CMK (cell line): ENCODE measurements at places on chromosomes 12 and 14.

DNA sequence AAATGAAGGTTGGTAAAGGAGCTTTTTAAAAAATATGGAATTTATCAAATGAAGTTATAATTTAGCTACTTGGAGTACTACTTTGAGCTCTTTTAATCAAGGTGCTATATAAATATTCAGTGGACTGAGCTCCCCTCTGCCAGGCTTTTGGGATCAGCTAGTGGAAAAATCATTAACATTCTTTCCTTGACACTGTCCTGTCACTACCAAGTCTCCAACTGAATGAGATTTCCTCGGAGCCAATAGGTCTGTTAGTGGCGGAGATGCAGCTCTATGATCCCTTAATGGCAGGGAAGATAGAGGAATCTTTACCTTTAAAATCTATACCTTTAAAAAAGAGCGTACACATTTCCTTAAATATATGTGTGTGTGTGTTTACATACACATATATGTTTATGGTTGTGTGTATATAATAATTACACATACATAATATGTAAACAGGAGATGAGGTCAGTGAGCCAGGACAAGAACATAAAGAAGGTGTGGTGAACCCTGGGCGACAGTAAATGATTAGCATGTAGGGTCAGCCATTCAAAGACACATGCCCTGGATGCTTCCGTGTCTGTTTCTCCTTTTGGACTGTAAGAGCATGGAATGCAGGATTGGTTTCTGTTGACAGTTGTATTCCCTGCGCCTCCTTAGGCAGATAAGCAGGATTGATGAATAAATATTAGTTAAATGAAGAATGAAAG lies 47.7 kb upstream of the ATP2A2 start:
- DNase-seq: no peak

GRCh38 chr14:55446833-55447232 lies 6.4 kb upstream of the TBPL2 start:
- DNase-seq: no peak

GRCh38 chr14:40955131-40955505 lies 651.6 kb upstream of the LRFN5 start:
- no peak for DNase-seq

GRCh38 chr12:54364413-54364812 lies at the start of gene GPR84:
Gene GPR84, minus strand, starts transcription at chr12:54364486. Its CDS starts 635 bp downstream, at chr12:54363851.
- no peak for DNase-seq

DNA sequence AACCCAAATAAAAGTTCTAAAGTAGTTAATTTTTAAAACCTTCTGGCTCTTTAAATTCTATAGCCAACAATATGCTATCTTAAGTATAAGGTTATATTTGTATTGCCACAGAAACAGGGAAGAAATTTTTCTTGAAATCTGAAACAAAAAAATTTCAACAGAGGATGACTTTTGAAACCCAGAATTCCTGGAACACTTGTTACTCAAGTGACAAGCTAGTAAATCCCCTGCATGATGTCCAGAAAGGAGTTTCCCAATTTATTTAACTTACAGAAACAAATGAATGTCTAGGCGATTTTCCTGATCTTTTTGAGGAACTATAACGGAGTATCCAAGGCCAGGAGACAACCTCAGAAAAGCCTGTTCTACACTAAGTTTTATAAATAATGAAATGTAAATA lies 69.6 kb downstream of the SLC41A2 start:
- no peak for DNase-seq
